Sigmoid colon (tissue), 7 donors: ENCODE measurements at places on chromosomes 13 and 19. TPM values are rescaled to one million over a fixed set of nuclear protein-coding genes. Genes with fewer than 3 reads are reported as not detected.

The OR7C1 gene
- polyA plus RNA-seq: not detected

- no peak overlapping the region for H3K4me3 ChIP-seq
- no peaks in the 10 kb centered on the region for H3K4me1 ChIP-seq
- H3K36me3 ChIP-seq: no peaks in the 10 kb centered on the region
- DNase-seq: no peak
These were observed 95.3 kb upstream of the GPR12 start for GRCh38 chr13:26855921-26856320.

DNA sequence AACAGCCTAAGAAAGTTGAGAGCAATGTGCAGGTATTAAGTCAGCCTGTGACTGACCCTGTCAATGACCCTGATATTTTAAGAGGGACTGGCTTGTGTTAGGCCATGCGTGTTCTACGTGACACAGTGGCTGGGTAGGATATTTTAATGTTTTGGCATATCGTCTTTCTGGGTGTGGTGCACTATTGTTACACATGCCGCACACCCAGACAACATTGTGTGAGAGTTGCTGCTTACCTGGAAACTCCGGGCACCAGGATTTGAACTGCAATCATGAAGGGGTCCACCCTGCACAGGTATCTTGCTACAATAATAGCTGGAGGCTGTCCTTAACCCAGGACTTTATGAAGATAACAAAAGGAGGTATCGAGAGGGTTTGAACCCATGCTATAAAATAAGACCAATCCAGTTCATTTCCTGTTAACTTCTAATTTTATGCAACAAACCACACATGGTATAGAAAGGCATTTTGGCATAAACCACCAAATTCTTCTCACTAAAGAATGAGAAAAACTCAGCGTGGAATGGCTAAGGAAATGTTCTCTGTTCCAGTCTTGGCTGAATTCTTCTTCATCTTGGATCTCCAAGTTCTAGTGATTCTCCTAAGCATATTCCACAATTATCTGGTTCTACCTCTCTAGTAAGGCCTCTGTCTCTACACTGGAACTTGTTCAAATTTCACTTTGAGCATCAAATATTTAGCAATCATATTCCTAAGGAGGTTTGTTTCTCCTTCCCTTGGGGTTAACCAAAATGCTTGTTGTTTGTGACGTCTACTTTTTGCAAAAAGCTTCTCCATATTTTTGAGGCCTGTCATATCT is 38.7 kb upstream of the POMP start:
- no peaks in the 10 kb centered on the region for H3K36me3 ChIP-seq
- H3K4me3 ChIP-seq: no peak overlapping the region
- no peak overlapping the region for H3K27ac ChIP-seq
- no peaks in the 10 kb centered on the region for H3K27me3 ChIP-seq
- no peaks in the 10 kb centered on the region for H3K4me1 ChIP-seq

DNA sequence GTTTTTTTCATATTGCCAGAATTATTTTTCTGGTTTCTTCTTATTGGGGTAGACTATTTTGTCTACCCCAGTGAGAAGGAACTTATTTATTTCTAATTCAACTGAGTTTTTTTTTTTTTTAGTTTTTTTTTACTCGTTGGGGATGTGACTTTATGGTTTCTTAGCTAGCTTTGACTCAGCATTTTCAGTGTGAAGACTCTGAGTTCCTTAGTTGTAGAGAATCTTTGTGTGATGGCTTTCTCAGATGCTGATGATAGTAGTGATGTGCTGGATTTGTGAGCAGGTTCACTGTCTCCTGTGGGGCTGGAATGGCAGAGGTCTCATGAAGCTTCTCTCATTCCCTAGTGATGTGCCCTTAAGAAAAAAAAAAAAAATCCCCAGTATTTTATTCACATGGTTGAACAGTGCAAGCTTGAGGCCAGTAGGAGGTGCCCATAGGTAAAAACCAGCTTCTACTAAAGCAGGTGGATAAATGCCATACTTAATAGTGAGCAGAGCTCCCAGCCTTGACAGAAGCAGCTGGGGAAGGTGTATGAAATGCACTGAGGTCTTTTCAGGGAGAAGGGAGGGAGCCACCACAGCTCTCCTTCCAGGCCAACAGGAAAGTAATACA is 106.2 kb upstream of the KLF5 start:
- DNase-seq: no peak
- no peak overlapping the region for H3K4me3 ChIP-seq
- H3K4me1 ChIP-seq: no peaks in the 10 kb centered on the region
- H3K27ac ChIP-seq: no peak overlapping the region

GRCh38 chr13:41079725-41080124 is 18.4 kb downstream of the WBP4 start:
- H3K27ac ChIP-seq: no peak overlapping the region
- DNase-seq: no peak
- peaks cover 7% of the 10 kb centered on the region for H3K36me3 ChIP-seq
- no peaks in the 10 kb centered on the region for H3K4me1 ChIP-seq
